ENCODE measurements at places on chromosomes 4 and X. TPM values are rescaled to one million over a fixed set of nuclear protein-coding genes. Genes with fewer than 3 reads are reported as not detected.

PAGE1 gene
- not detected for polyA plus RNA-seq

PTCHD1 gene
- 0.89 TPM for polyA plus RNA-seq

STOX2 gene
- polyA plus RNA-seq, result 11.4 TPM

UGT8 gene
- polyA plus RNA-seq, result 69.2 TPM

ZCCHC13 gene
- not detected for polyA plus RNA-seq

SLC34A2 gene
- 24.1 TPM for polyA plus RNA-seq

ADH1A gene
- polyA plus RNA-seq, result 0.73 TPM

SAP30 gene
- polyA plus RNA-seq, result 13.8 TPM

PPP1R2C gene
- polyA plus RNA-seq, result not detected

GPRIN3 gene
- polyA plus RNA-seq, result 6.6 TPM

DNA sequence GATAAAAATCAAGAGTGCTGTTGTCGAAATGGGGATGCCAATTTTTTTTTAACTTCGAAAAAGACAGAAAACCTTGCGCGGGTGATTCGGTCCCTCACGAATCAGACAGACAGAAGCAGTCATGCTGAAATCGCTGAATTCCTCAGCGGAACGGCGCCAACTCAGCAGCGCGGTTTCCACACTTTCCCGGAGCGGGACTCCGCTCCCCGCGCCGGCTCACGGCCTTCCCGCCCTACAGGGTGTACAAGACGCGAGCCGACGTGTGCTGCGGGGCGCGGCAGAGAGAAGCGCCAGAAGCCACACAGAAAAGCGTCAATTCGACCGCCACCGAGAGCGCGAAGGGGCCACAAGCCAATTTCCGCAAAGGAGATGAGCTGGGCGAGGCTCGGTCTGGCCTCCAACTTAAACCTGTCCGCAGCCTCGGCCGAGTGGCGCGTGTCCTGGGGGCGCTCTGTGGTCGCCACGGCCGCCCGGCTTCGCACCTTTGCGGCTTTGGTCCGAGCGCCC is 1.3 kb downstream of the NEXMIF start:
- no peak for DNase-seq

DNA sequence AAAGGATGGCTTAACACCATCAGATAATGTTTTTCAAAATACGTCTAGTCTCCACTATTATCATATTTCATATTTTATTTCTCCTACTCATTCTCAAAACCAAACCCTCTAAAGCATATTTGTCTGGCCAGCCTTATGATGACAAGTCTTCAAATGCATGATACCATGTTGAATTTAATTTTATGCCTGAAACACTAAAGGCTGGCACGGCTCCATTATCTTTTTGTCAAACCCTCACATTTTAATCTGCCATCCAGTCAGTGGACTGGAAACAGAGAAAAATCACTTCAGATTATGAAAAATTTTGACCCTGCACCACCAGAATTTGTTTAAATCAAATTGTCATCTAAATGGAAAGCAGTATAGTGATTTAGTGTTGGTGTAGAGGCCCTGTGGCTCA is 42.9 kb downstream of the SCD5 start:
- no peak for DNase-seq

GRCh38 chr4:73870260-73870659 is 1.1 kb downstream of the CXCL1 start:
- DNase-seq, result no peak

DNA sequence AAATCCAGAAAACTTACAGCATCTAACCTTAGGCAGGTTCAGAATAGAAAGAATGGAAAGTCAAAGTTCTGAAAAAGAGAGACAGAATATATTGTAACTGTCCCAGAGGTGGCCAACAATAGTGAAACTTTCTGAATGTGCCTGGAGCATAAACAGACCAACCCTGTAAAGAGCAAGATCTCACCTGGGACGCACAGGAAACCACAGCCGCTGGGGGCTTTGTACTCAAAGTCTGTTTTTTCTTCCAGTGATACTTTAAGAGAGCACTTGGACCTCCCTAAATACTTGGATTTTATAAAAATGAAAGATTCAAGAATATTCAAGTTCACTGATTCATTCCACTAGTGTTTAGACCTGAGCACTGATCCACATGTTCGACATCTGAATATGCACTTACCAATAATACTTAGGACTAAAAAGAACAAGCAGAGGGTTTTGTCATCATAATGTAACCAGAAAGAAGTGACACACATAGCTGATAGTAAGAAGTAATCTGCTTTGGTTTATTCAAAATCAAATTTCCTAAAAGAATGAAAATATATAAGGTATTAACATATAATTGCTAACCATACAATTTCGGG is 35.3 kb downstream of the ARAP2 start:
- no peak for DNase-seq

DNA sequence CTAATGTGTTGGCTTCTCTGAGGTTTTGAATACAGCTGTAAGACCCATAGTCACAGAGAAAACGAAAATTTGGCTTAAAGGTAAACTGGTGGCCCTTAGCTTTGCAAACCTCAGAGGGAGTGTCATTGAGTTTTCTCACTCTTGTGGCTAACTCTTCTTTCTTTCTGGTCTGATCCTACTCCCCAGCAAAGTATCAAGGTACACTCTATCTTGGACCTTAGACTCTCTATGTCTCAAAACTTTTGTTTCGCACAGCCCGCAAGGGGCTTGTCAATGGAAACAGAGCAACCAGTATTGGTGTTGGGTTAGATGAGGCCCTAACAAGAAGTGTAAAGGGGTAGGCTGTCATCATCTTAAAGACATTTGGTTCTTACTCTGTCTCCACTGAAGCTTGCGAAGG is 19.8 kb downstream of the APOO start:
- no peak for DNase-seq

- DNase-seq, result peak; percentile 20
Observed at GRCh38 chr4:109179061-109179460, 123.4 kb downstream of the COL25A1 start.

GRCh38 chr4:115873048-115873447 is 759.6 kb upstream of the NDST4 start:
- DNase-seq, result no peak

- no peak for DNase-seq
Observed at GRCh38 chrX:79573760-79574159, 206.6 kb upstream of the ITM2A start.

GRCh38 chr4:120517966-120518365 is 404.6 kb downstream of the PRDM5 start:
- peak; percentile 51 for DNase-seq

DNA sequence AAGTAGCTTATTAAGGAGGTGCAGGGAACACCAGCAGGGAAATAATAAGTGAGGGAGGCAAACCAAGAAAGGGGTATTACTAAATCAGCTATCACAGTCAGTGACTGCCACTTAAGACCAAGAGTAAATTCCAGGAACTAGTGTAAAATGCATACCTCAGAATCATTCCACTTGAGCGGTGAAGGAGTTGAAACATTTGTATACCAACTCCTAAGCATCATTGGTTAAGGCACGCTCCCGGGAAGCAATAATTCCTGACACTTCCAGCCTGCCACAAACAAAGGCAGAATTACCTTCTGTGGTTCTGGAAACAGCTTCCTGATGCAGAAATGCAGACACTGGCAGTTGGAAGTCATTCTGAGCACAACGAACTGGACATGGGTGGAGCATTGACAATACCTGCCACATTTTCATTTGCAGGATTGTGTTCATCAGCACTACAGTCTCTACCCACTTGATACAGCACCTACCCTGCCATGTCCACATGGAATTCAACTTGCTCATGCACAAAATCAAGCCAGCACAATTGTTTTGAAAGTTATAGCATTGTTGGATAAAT is 82.1 kb downstream of the PPP1R2C start:
- DNase-seq, result no peak

DNA sequence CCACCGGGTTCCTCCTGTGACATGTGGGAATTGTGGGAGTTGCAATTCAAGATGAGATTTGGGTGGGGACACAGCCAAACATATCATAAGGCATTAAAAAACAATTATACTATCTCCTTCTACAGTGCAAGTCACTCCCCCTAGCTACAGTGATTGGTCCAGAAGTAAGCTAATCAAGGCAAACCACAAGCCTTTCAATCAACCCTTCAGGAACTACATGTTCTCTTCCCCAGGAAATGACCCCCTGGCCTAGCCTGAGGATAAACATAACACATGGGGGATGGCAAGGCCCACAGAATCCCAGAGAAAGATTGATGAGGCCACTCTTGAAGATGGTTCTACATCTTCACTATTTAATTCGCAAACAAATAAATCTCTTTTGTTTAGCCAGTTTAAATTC is 25.2 kb upstream of the FAM241A start:
- no peak for DNase-seq

DNA sequence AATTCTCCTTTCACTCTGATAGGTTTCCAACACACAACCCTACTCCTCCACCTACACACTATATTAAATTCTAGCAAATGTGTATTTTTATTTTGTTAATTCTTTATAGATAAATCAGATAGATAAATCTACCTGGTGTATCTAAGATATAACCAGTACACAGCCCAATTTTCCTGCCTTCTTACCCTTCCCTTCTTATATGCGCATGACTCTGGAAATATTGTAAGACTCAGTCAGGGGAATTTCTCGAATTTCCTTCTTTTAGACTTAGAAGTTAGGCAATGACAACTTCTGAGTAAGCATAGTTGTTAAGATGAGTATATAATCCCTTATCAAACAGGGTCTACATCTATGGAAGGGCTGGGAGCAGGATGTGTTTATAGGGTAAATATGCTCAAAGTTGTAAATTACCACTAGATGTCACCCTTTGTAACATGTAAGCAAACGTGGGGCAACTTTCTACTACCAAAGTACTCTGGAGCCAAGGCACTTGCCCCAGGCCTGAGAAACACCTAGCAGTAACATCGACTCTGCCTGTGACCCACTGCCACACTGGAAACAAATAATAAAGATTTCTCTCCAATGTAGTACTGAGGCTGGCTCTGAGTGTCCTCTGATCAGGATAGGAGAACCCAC is 444.7 kb downstream of the IQCM start:
- DNase-seq, result no peak

DNA sequence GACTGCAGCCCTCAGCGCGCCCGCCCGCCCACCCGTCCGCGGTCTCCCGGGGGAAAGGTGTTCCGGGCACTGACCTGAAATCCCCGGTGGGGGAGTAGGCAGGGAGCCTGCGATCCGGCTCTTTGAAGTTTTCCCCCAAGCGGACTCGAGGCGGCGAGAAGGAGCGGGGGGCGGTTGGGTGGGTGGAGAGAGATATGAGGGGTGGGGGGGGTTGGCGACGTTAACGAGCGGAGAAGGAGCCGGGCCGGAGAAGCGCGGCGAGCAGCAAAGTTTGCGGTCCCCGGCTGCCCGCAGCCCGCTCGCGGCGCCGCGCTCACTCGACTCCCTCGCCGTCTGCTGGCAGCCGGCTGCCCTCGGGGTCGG is 636 bp downstream of the BCOR start:
- DNase-seq, result no peak

GRCh38 chrX:40947276-40947675 is 138.0 kb upstream of the USP9X start:
- DNase-seq, result no peak

GRCh38 chrX:123087326-123087725 is 96.8 kb upstream of the GRIA3 start:
- DNase-seq, result no peak

DNA sequence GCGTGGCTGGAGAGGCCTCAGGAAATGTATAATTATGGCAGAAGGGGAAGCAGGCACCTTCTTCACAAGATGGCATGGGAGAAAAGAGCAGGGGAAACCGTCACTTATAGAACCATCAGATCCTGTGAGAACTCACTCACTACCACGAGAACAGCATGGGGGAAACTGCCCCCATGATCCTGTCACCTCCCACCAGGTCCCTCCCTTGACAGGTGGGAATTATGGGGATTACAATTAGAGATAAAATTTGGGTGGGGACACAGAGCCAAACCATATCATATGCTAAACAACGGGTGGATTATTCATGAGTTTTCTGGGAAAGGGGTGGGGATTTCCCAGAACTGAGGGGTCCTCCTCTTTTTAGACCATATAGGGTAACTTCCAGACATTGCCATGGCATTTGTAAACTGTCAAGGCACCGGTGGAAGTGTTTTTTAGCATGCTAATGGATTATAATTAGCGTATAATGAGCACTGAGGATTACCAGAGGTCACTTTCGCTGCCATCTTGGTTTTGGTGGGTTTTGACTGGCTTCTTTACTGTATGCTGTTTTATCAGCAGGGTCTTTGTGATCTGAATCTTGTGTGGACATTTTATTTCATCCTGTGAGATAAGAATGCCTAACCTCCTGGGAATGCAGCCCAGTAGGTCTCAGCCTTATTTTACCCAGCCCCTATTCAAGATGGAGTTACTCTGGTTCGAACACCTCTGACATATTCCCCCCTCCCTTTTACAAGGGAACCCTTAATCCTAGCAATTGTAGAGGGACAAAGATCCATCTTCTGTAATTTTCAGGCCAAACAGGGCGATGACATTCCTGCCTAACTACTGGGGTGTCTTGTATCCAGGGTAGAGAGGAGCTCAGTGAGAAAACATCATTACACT is 27.6 kb upstream of the ZNF81 start:
- no peak for DNase-seq

GRCh38 chrX:100076031-100076430 is 334.0 kb downstream of the PCDH19 start:
- DNase-seq, result no peak

- DNase-seq, result no peak
Observed at GRCh38 chrX:75301060-75301459, 27.2 kb downstream of the UPRT start.

GRCh38 chr4:7988437-7988836 is 48.8 kb upstream of the AFAP1 start:
- DNase-seq, result no peak

- DNase-seq, result no peak
Observed at GRCh38 chr4:140693562-140693961, 62.6 kb downstream of the TBC1D9 start.

- DNase-seq, result no peak
Observed at GRCh38 chrX:85561231-85561630, 181.8 kb upstream of the POF1B start.

DNA sequence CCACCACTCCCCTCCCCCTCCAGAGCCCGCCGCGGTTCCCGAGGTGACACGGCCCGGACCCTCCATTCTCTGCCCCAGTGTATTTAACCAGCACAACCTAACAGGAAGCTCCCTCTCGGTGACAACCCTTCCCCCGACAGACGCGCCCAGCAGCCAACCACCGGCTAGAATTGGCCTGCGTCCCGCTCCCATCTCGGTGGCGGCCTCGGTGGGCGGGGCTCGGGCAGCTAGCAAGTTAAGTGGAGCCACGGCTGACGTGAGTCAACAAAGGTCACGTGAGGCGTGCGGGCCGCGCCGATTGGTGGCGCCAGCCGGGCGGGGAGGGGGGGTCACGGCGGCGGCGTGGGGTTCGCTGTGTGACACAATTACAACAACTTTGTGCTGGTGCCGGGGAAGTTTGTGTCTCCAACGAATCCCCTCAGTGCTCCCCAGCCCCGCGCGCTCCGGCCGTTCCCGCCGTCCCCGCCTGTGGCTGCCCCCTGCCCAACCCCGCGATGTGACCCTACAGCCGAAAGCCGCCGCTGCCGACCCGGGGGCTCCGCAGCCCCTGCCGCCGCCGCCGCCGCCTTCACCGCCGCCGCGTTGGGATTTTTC is at the start of gene KDM6A:
TSS of gene KDM6A (plus strand) at position 368 of the 594 bp plus-strand sequence. CDS start 364 bp downstream, outside the sequence.
- DNase-seq, result peak; percentile 87

Measured in right renal pelvis (tissue), 4 donors.